ENCODE measurements at places on chromosomes 4 and X. TPM values are rescaled to one million over a fixed set of nuclear protein-coding genes. Genes with fewer than 3 reads are reported as not detected.

GRCh38 chr4:140363051-140363450, 10.4 kb upstream of the SCOC start:
- no peaks in the 10 kb centered on the region for H3K27me3 ChIP-seq
- H3K36me3 ChIP-seq = no peaks in the 10 kb centered on the region
- DNase-seq = no peak
- H3K4me1 ChIP-seq = no peaks in the 10 kb centered on the region

GRCh38 chrX:2610246-2611170, 80.6 kb upstream of the CD99 start:
- H3K4me1 ChIP-seq = no peaks in the 10 kb centered on the region
- peaks cover 2% of the 10 kb centered on the region for H3K27me3 ChIP-seq
- no peak for DNase-seq
- no peak overlapping the region for H3K27ac ChIP-seq

DNA sequence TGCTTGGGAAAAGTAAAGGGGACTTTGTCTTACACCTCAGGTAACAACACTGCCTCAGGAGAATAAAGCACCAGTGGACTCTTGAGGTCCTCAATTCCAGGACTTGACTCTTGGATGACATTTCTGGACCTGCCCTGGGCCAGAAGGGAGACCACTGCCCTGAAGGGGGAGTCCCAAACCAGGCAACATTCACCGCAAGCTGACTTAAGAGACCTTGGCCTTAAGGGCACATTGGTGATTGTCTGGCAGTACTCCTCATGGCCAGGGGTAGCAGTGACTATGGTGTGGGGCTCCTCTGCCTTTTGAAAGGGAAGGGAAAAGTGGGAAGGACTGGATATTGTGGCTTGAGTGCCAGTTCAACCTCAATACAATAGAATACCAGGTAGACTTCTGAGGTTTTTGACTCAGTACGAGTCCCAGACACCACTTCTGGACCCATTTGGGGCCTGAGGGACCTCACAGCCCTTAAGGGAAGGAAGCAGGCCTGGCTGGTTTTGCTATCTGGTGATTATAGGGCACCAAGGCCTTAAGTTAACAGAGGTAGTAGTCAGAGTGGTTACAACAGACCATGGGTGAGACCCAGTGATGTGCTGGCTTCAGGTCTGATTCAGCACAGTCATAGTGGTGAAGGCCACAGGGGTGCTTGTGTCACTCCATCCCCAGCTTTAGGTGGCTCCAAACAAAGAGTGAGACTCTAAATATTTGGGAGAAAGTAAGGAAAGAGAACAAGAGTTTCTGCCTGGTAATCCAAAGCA, 121.2 kb upstream of the TET2 start:
- no peaks in the 10 kb centered on the region for H3K4me1 ChIP-seq
- H3K27ac ChIP-seq = no peak overlapping the region
- DNase-seq = no peak
- no peaks in the 10 kb centered on the region for H3K36me3 ChIP-seq
- H3K4me3 ChIP-seq = no peak overlapping the region
- H3K27me3 ChIP-seq = no peaks in the 10 kb centered on the region

- no peak overlapping the region for H3K4me3 ChIP-seq
- H3K27ac ChIP-seq = no peak overlapping the region
- DNase-seq = no peak
Measured at GRCh38 chr4:154740462-154740861, 3.3 kb upstream of the LRAT start.

GRCh38 chr4:8709050-8709728, 116.6 kb downstream of the CPZ start:
- H3K4me1 ChIP-seq = no peaks in the 10 kb centered on the region
- no peaks in the 10 kb centered on the region for H3K36me3 ChIP-seq
- no peak for DNase-seq
- H3K27me3 ChIP-seq = peaks cover 19% of the 10 kb centered on the region
- H3K27ac ChIP-seq = no peak overlapping the region

GRCh38 chr4:61011051-61011450, 189.1 kb upstream of the ADGRL3 start:
- DNase-seq = no peak
- no peaks in the 10 kb centered on the region for H3K27me3 ChIP-seq
- H3K36me3 ChIP-seq = no peaks in the 10 kb centered on the region
- H3K4me1 ChIP-seq = no peaks in the 10 kb centered on the region

DNA sequence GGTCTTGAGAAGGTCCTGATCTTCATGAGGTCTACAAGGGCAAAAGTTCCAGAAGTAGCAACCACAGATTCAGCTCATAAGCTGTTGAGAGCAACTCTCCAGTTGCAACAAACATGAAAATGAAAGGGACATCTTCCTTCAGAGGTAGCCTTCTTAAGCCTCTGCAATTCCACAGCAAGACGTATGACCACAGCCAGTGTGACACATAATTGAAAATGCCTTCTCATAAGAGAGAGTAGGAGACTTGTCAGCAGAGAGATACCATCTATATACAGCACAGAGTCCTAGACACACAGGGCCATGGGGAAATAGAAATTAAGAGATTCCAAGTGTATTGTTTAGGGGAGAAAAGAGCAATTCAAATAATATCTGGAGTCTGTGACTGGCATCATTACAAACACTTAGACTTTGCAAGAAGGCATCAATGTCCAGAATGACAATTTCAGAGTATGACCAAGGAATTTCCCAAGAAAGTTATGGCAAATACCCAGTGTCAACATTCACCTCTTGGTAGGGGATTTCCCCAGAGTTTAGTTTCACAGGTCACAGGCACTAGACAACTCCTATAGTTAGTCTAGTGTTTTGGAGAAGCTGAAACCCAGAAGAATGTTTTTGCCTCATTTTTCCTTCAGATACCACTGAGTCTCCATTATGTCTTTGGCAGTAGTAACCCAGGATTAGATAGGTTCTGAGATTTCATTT, 340.3 kb downstream of the ZNF674 start:
- no peak for DNase-seq
- no peaks in the 10 kb centered on the region for H3K4me1 ChIP-seq
- H3K4me3 ChIP-seq = no peak overlapping the region
- no peaks in the 10 kb centered on the region for H3K27me3 ChIP-seq
- H3K27ac ChIP-seq = no peak overlapping the region

DNA sequence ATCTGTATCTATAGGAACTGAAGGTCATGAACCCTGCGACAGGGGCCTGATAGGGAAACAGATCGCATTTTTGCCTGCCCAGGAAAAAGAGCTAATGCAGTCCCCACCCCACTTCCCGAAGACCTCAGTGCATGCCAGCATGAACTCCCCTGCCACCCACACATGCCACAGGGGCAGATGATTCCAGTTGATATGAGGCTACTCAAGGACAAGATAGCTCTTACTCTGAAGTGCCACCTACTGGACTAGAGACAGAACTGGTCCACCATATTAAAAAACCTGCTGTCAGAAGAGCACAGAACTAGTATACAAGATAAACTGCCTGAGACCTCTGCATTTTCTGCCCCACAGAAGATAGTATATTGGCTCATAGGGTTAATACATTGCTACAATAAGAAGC, 68.0 kb downstream of the YIPF7 start:
- no peaks in the 10 kb centered on the region for H3K36me3 ChIP-seq
- no peaks in the 10 kb centered on the region for H3K27me3 ChIP-seq
- DNase-seq = no peak
- H3K27ac ChIP-seq = no peak overlapping the region

DNA sequence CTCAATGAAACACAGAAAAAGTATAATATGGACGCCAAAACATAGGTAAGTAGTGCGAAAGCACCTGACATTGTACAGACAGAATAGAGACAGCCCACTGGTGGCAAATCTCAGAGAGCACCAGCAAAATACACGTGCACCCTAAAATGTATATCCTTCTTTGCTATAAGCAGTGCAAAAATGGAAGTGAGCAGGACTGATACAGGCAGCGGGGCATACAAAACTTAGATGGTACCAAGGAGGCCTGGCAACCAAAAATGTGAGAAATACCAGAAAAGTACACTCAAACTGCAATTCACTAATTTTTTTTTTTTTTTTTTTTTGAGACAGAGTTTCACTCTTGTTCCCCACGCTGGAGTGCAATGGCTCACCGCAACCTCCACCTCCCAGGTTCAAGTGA, 63.9 kb downstream of the EIF4E start:
- H3K27ac ChIP-seq = no peak overlapping the region
- no peak overlapping the region for H3K4me3 ChIP-seq
- H3K27me3 ChIP-seq = no peaks in the 10 kb centered on the region

DNA sequence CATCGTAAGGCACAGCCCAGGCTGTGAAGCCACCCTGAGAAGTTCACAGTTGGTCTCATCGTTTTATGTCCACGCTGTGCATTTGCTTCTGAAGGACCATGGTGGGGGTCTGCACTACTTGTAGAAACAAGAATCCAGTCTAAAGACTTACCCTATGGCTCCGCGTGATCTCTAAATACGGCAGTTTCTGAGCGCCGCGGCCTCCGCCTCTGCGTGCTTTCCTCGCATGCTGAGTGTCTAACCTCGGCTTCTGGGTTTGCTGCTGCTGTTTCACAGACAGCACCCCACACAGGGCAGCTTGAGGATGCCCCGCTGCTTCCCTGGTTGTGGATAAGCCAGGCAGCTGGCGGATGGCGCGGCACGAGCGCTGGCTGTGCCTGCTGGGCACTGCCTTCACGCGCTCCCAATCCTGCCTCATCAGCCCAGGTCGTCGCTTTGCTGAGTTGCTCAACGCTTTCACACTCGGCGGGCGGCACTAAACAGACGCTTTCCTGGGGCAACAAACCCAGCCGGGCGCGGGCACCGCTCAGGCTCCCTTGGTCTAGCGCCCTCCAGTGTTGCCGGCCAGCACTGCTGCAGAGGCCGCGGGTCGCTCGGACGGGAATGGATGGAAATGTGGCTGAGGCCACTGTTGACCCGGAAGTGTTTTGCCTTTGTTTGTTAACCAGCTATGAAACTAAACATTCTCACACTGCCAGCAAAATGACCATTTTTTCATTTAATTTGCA, 39.2 kb downstream of the FGFRL1 start:
- DNase-seq = peak; percentile 46
- H3K27me3 ChIP-seq = no peaks in the 10 kb centered on the region
- no peak overlapping the region for H3K4me3 ChIP-seq
- peaks cover 9% of the 10 kb centered on the region for H3K4me1 ChIP-seq
- no peak overlapping the region for H3K27ac ChIP-seq

GRCh38 chr4:128538111-128538882, 250.7 kb upstream of the PGRMC2 start:
- H3K27ac ChIP-seq = no peak overlapping the region
- no peaks in the 10 kb centered on the region for H3K36me3 ChIP-seq
- DNase-seq = no peak
- H3K27me3 ChIP-seq = no peaks in the 10 kb centered on the region

GRCh38 chrX:20857746-20858145, 516.5 kb upstream of the CNKSR2 start:
- no peak overlapping the region for H3K4me3 ChIP-seq
- no peaks in the 10 kb centered on the region for H3K4me1 ChIP-seq
- H3K27me3 ChIP-seq = no peaks in the 10 kb centered on the region
- no peak overlapping the region for H3K27ac ChIP-seq
- no peak for DNase-seq

- peak; percentile 56 for DNase-seq
- H3K4me1 ChIP-seq = peaks cover 11% of the 10 kb centered on the region
- H3K4me3 ChIP-seq = peak overlapping the region; percentile 77
Measured at GRCh38 chr4:52659722-52660261, 691 bp upstream of the USP46 start.

GRCh38 chr4:122539861-122540465, 80.9 kb downstream of the IL21 start:
- no peaks in the 10 kb centered on the region for H3K27me3 ChIP-seq
- H3K27ac ChIP-seq = no peak overlapping the region
- H3K4me3 ChIP-seq = no peak overlapping the region
- no peaks in the 10 kb centered on the region for H3K4me1 ChIP-seq

IL21 gene
- not detected for total RNA-seq

GLOD5 gene
- 1.6 TPM for total RNA-seq

GPRASP1 gene
- total RNA-seq = 18.1 TPM

MAGIX gene
- 7.3 TPM for total RNA-seq

MAGEA4 gene
- not detected for total RNA-seq

GDPD2 gene
- not detected for total RNA-seq

XAGE1A gene
- total RNA-seq = 0.58 TPM

AFM gene
- total RNA-seq = 0.09 TPM

ARR3 gene
- not detected for total RNA-seq
